ENCODE measurements at places on chromosomes 12 and 14. TPM values are rescaled to one million over a fixed set of nuclear protein-coding genes. Genes with fewer than 3 reads are reported as not detected.
A peak's percentile ranks its signal among the peaks of the same experiment; 100 is the strongest.

- H3K36me3 ChIP-seq, result no peaks in the 10 kb centered on the region
- DNase-seq, result no peak
- no peak overlapping the region for H3K27ac ChIP-seq
- no peak overlapping the region for H3K4me3 ChIP-seq
- peaks cover 3% of the 10 kb centered on the region for H3K27me3 ChIP-seq
Observed at GRCh38 chr14:100532906-100533655, 54.1 kb downstream of the BEGAIN start.

DNA sequence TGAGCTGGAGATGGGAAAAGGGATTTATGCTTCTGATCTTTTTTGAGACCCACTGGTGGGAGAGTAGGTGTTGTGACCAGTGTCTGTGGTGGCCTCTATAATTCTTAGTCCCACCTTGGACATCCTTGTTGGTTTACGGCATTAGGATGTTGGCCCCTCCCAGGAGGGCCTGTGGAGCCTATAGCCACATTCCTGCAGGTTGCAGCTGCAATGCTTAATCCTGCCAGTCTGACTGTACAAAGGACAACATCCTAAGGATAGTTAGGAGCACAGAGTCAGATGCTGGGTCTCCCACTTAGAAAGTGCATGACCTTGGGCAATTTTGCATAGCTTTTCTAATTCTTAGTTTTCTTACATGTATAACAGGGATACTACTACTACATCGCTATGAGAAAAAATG lies 150.9 kb upstream of the SLC38A2 start:
- peak overlapping the region; percentile 83 for H3K4me3 ChIP-seq
- H3K27me3 ChIP-seq, result no peaks in the 10 kb centered on the region
- H3K27ac ChIP-seq, result peak overlapping the region; percentile 78
- H3K36me3 ChIP-seq, result peaks cover 18% of the 10 kb centered on the region
- H3K4me1 ChIP-seq, result peaks cover 17% of the 10 kb centered on the region

The VRTN gene
- not detected for total RNA-seq

DNA sequence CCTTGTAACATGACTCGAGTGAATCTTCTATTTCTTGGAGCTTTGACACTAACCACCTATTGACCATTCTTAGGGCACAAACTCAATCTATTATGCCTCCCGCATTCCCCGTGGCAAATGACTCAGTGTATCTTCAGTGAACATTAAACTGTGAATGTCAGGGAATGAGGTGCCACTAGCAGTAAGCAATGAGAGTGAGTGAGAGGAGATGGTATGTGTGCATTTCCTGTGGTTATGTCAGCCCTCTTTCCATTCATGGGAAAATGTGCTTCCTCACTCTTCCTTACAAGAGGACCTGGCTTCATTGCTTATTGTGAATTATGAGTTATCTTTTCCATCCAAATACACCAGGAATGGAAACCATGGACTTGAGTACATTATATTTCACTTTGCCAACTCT lies 229.2 kb downstream of the EMP1 start:
- no peak overlapping the region for H3K4me3 ChIP-seq
- H3K4me1 ChIP-seq, result no peaks in the 10 kb centered on the region
- H3K27me3 ChIP-seq, result peaks cover 3% of the 10 kb centered on the region
- no peaks in the 10 kb centered on the region for H3K36me3 ChIP-seq

The PLEKHG7 gene
- total RNA-seq, result not detected

DNA sequence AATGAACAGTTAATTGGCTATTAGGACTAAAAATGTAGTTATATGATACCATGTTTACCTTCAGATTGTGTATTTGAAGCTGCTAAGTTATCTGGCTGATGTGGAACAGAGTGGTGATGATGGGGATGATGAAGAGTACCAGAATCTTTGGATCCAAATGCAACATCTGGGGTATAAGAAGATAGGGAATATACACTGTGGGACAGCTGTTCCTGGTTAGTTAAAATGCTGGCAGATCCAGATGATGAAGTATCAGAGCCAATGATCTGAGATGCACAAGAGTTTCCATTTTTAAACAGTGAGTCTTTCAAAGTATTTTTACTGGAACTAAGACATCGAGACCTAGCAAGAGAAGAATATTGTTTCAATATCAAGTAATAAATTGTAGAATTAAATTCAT lies 31.6 kb downstream of the SENP1 start:
- no peak overlapping the region for H3K27ac ChIP-seq
- peaks cover 30% of the 10 kb centered on the region for H3K36me3 ChIP-seq
- DNase-seq, result no peak
- no peaks in the 10 kb centered on the region for H3K27me3 ChIP-seq
- peaks cover 3% of the 10 kb centered on the region for H3K4me1 ChIP-seq

The TAS2R19 gene
- 11.7 TPM for total RNA-seq

DNA sequence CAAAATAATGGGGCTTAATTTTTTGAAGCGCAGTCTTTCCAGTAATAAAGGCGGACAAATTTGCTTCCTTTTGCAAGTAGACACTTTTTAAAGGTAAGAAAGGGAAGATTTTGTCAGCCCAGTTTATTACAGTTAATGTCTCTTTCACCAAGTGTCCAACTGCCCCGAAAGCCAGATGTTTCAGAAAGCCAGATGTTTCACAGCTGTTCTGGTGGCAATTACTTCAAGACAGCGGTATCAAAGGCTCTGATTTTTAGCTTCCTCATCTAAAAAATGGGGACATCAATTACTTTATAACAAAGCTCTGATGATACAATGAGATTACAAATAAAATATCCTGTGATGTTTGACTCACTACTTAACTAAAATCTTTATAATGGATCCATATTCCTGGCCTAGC lies 1.0 kb downstream of the WBP11 start:
- peaks cover 22% of the 10 kb centered on the region for H3K36me3 ChIP-seq
- peaks cover 8% of the 10 kb centered on the region for H3K4me1 ChIP-seq
- no peak overlapping the region for H3K4me3 ChIP-seq

GRCh38 chr12:59386236-59386635 lies 209.6 kb upstream of the SLC16A7 start:
- no peaks in the 10 kb centered on the region for H3K36me3 ChIP-seq
- no peaks in the 10 kb centered on the region for H3K4me1 ChIP-seq
- no peak for DNase-seq
- no peak overlapping the region for H3K4me3 ChIP-seq
- no peaks in the 10 kb centered on the region for H3K27me3 ChIP-seq

DNA sequence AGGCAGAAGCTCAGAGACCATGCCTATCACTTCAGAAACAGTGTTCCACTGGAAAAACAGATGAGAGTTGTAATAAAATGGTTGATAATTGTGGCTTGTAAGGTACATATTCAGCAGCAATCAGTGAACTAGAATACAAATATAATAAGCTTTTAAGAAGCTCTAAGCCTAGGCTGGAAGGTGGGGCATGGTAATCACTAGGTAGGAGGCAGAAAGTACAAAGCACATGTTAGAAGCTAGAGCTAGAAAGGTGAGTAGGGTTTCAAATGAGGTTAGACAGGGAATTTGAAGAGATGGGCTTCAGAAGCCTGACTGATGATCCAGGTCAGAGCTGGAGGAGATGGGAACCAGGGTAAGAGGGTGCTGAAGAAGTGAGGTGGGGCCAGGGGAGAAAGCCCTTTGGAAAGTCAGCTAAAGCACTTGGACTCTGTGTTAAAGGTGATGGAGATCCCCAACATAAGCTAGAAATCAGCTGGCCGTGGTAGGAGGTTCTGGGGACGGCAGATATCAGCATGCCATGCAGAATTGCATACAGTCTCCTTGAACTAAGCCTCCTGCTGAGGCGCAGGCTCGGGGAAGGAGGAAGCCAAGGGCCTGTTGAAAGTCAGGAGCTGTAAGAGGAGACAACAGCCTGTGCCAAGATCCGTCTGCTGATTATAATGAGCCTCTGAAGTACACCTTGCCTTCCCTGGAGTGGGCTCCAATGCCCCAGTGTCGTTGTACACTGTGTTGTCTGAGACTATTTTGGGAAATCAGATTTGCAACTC lies 659.4 kb downstream of the BCL11B start:
- H3K27me3 ChIP-seq, result peaks cover 6% of the 10 kb centered on the region
- DNase-seq, result no peak
- H3K36me3 ChIP-seq, result no peaks in the 10 kb centered on the region
- no peaks in the 10 kb centered on the region for H3K4me1 ChIP-seq
- no peak overlapping the region for H3K27ac ChIP-seq
- H3K4me3 ChIP-seq, result no peak overlapping the region

The PELI2 gene
- 1.1 TPM for total RNA-seq

- no peaks in the 10 kb centered on the region for H3K27me3 ChIP-seq
- no peaks in the 10 kb centered on the region for H3K4me1 ChIP-seq
- H3K4me3 ChIP-seq, result no peak overlapping the region
- no peak overlapping the region for H3K27ac ChIP-seq
Observed at GRCh38 chr14:85279407-85279806, 250.5 kb upstream of the FLRT2 start.

The SCN8A gene
- 1.5 TPM for total RNA-seq

DNA sequence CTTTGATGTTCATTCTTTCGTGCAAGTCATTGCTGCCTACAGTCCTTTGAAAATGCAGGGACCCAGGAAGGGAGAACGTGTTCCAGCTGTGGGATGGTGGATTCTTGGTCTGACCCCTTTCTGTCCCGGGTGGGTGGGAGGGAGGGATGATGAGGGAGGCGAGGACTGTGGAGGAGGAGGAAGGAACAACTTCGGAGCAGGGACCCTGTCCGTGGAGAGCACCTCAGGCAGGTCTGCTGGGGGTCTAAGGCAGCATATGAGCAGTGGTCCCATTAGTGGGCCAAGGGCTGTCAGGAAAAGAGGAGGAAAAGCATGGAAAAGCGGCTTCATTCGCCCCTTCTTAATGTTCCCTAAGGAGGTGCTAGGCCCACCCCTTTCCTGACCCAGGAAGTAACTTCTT lies 36.0 kb downstream of the CACNA2D4 start:
- H3K4me1 ChIP-seq, result peaks cover 3% of the 10 kb centered on the region
- H3K36me3 ChIP-seq, result no peaks in the 10 kb centered on the region
- H3K4me3 ChIP-seq, result no peak overlapping the region
- peaks cover 11% of the 10 kb centered on the region for H3K27me3 ChIP-seq
- DNase-seq, result no peak
- H3K27ac ChIP-seq, result no peak overlapping the region

Measured in natural killer cell treated with Interleukin-12 subunit alpha and Interleukin-12 subunit beta and Interleukin-15 and Interleukin-18, amount 100 ng/mL, for 72 hours (primary cell).